ENCODE measurements at places on chromosomes 5 and 9.

- DNase-seq, result no peak
These were observed 294.3 kb downstream of the TAF11L14 start for GRCh38 chr5:17928581-17928981.

GRCh38 chr5:139676406-139676805, 28.3 kb downstream of the CXXC5 start:
- DNase-seq, result no peak

DNA sequence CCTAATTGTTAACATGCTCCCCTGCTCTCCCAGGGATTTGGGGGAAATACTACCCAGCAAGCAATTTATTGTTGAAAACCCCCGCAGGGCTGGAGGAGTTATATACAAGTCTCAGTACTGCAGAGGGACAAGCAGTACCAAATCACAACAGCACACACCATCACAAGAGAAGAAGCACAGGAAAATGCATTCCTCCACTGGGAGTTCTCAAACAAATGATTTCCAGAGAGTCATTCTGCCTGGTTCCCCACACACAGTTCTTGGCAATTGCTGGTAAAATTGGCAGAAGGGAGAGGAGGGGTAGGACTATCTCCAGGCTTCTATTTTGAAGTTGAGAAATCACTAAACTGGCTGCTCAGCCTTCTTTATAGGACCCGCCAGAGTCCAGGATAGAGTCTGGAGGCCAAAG, 16.8 kb downstream of the SIL1 start:
- DNase-seq, result no peak

- peak; percentile 58 for DNase-seq
These were observed 1.1 kb downstream of the MAST4 start for GRCh38 chr5:66597183-66597757.

DNA sequence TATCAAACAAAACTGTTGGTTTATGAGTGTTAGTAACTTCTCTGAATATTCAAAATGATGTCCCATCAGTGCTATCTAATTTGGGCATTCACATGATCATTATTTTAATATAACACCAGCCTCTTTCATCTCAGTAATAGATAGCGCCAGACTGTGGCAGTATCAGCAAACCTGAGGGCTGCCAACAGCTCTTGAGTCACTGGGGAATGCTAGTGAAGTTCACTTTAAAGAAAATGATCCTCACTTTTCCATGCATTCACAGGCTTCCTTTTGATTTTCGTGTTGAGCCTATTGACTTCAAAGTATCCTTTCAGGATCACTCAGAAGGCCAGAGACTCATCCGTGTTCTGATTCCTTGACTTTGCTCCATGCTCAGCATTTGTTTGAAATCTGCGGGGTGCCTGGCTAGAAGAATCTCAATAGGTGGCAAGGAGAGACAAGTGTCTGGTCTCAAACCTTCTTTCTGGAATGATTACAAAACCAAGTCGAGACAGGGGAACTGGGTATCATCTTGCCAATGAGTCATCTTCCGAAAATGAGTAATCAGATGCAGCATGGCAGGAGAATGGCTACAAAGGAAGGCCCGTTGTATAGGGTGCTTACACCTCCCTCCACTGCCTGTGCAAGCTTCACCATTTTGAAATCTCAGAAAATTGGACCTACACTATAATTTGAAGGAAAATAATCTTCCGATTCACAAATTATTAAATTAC, 509.1 kb downstream of the RASEF start:
- peak; percentile 65 for DNase-seq

- no peak for DNase-seq
These were observed 49.8 kb downstream of the PIK3R1 start for GRCh38 chr5:68265347-68265746.

GRCh38 chr5:103389357-103389756, 130.8 kb downstream of the MACIR start:
- DNase-seq, result no peak

DNA sequence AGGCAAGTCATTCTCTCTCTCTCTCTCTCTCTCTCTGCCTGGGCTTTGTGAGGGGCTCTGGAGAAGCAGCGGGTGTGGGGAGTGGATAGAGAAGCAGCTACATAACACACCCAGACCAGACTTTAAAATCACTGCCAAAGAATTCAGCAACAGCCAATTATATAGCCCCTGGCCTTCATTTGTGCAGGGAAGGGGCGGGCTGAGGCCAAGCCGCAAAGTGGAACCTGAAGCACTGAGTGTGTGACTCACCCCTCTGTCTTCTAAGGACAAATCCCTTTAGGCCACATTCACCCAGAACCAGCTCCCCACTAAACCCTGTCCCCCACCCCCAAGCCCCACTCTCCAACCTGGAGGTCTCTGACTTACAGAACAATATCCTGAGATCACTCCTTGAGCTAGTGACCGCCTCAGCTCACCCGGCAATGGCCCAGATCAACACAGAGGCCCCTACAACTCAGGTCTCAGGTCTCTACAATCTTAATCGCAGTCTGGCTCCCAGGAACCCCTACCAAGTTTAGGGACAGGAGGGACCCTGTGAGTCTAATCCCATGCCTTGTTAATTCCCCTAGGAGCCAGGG, 6.0 kb downstream of the B4GALT1 start:
- DNase-seq, result peak; percentile 93

DNA sequence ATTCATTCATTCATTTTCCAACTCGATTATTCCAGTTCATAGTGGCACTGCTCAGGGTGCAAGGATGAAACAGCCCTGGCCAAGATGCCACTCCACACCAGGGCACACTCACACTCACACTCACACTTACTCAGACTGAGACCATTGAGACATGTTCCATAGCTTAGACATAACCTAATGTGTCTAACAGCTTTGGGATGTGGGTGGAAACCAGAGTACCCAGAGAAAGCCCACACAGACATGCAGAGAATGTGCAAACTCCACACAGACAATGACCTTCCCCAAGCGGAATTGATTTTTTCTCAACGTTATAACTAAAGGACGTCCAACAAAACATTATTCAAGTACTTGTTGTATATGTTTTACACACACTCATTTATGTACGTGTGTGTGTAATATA, 1363.5 kb downstream of the EFNA5 start:
- no peak for DNase-seq

DNA sequence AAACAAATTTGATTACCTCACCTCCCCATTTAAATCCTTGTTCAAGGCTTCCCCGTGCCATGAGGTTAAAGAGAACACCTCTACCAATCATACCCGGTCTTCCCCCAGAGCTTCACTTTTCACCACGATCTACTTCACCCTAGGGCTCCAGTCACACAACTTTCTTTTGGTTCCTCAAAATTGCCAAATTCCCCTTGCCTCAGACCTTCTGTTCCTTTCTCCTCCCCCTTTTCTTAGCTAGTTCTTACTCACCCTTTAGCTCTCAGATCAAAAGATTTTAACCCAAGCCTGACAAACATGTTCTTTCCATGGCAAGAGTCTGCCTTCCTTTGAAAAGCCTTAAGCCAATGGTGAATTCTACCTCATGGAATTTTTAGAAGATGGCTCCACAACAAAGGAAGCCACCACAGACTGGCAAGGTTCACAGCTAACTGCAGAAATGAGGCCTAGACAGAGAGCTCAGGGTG, 56.7 kb downstream of the MAPKAP1 start:
- no peak for DNase-seq

- DNase-seq, result no peak
These were observed 55.8 kb downstream of the RFK start for GRCh38 chr9:76338418-76338817.

DNA sequence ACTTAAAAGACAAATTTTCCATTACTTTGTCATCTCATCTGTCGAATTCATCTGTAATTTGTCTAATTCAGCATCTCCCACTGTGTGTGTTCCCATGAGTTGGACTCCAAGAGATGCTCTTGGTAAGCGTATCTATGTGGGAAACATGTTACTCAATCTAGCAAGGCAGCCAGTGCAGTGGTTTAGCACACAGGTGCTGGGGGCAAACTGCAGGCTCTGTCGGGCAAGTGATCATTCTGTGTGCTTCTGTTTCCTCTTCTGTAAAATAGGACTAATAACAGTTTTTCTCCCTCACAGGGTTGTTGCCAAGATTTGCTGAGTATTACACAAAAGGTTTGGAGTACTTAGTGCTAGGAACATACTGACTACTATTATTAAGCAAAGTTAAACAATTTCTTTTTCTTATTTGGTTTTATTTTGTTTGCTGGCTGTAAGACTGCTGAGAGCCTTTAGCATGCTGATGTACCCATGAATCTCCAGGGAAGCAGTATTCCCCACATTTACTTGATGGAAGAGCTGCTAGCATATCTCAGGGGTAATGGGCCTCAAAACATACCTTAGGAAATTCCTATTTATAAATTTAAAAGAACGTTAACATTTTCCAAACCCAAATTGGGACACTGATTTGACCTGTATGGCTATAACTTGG, 709 bp upstream of the GAPT start:
- no peak for DNase-seq

DNA sequence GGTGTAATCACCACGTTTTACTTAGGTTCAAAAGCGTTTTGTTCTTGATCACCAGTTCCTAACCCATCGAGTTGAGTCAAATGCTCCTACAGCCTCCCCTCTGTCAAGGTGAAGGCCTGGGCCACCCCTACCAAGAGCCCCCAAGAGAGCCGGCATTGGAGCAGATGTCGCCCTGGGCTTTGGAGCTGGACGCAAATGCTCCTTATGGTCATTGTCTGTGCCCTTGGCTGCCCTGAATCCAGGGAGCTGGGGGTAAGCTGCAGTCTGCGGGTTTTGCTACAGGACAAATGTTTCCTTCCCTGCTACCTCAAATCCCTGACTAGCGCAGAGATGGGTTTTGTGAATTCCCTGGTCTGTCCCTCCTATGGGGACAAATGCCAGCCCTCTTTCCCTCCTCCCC, 4.9 kb downstream of the RNF183 start:
- DNase-seq, result no peak

DNA sequence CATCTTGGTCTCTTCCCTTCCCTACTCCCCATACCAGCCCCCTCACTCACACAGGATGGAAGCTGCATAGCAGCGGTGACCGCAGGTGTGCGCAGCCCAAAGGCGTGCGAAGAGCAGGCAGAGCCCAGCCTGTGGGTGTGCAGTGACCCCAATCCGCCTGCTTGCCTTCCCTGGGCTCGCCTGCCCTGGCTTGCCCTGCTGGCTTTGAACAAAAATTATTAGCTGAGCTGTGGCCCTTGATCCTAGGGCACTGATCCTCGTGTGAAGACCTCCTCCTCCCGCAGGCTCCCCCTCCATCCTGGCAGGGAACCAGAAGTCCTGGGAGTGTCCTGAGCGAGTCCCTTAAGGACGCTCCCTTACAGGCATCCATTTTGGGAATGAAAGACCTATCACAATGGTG, 31.9 kb downstream of the MORN5 start:
- no peak for DNase-seq

GRCh38 chr5:169157064-169157463, 143.9 kb downstream of the SLIT3 start:
- DNase-seq, result peak; percentile 36

- no peak for DNase-seq
These were observed 51.0 kb downstream of the TRPC7 start for GRCh38 chr5:136314302-136314701.

DNA sequence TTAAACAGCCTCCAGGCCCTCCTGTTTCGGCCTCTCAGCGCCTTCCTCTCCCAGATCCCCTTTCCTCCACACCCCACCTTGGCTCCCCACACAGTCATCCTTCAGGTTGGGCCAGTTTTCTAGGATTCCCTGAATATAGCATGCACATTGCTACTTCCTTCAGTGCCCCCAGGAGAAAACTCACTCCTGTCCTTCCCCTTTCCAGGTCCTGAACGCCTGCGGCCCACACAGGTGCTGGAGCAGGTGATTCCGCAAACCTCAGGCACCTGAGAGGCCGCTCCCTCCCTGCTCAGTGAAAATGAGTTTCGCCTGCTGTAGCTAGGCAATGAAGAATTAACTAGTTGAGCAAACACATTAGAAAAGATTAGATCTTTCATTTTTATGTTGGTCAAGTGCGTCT, 185.0 kb downstream of the MED10 start:
- no peak for DNase-seq

- DNase-seq, result no peak
These were observed 52.3 kb downstream of the WDR36 start for GRCh38 chr5:111144352-111144930.

GRCh38 chr5:6714226-6715041, 1.2 kb downstream of the TENT4A start:
- peak; percentile 45 for DNase-seq

GRCh38 chr5:14225173-14225834, 82.2 kb downstream of the TRIO start:
- no peak for DNase-seq

GRCh38 chr5:90410178-90410762, 714 bp upstream of the CETN3 start:
- DNase-seq, result no peak

GRCh38 chr5:172680921-172681320, 39.9 kb downstream of the NEURL1B start:
- no peak for DNase-seq

GRCh38 chr5:115243412-115243811, 19.3 kb downstream of the PGGT1B start:
- DNase-seq, result no peak

DNA sequence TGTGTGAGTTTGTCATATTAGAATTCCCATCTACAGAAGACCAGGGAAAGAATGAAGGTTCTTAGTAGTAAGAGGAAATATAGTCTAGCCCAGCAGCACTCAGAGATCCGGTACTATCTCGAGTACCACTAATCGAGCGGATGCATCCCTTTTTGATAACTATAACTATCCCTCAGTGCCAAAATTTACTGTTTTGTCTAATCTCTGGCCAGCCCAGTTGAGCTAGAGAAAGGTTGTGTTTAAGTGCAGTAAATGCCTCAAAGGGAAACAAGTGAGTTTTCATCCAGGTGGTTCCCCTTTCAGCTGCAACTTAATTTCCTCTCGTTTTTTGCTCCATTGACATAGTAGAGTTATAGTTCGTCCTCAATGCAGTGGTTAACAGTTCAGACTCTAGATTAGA, 146.7 kb downstream of the GPBP1 start:
- no peak for DNase-seq

DNA sequence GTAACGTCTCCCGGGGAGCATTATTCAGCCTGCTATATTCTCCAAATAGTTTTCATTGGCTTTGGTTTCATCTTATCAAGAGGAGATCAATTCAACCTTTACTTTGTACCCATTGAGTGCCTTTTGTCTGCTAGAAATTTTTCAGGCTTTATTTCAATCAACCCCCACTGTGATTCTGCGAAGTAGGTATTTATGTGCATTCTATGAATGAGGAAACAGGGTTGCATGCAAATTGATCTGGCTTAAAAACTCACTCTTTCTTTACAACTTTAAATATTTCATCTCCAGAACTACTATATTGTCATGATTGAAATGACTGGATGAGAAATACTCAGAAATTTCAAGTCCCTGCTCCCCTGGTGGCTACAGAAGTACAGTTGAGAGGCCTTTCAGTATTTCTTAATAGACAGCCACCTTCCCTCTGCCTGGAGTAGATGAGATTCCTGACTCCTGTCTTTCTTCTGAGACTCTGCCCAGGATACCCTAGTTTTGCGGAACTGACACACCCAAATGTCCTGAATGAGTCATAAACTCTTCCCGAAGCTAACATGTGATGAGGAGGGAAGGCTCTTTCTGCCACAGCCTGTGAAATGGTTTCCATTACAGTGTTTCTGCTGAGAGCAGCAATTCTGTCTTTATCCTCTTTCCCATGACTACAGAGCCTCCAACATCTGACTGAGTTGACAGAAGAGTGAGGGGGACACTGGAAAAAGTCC, 52.6 kb upstream of the TNC start:
- peak; percentile 57 for DNase-seq

Measured in urothelium cell line (cell line).